ENCODE measurements at places on chromosomes 1 and 21.

- DNase-seq: no peak
Measured at GRCh38 chr1:82697965-82698364, 897.2 kb downstream of the ADGRL2 start.

DNA sequence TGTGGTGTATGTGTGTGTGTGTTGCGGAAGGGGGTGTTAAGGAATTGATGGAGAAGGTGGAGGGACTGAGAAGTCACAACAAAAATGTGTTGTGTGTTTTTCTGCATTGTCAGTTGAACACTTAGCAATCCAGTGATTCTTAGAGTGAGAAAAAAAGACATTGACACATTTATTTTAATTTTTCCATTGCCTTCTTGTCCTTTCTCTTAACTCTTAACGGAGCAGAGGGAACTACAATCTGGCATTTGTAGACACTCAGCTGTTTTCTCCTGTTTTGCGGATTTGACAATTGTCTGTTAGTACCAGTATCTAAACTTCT is 725 bp downstream of the C1orf53 start:
- DNase-seq: no peak

- no peak for DNase-seq
Measured at GRCh38 chr1:235430991-235431390, 63.8 kb downstream of the TBCE start.

GRCh38 chr1:4584449-4584848 is 70.0 kb upstream of the AJAP1 start:
- no peak for DNase-seq
